ENCODE measurements at places on chromosomes 3 and 15. TPM values are rescaled to one million over a fixed set of nuclear protein-coding genes. Genes with fewer than 3 reads are reported as not detected.
A peak's percentile ranks its signal among the peaks of the same experiment; 100 is the strongest.

- H3K4me3 ChIP-seq = peak within 1 kb of the TSS; percentile 71
- peak within 1 kb of the TSS; percentile 89 for H3K27ac ChIP-seq
- peaks cover 18% of the 10 kb centered on the region for H3K27me3 ChIP-seq
- H3K4me1 ChIP-seq = peaks cover 14% of the 10 kb centered on the region
- no peaks in the 10 kb centered on the region for H3K36me3 ChIP-seq
Measured at GRCh38 chr3:146250449-146251382, at the start of gene PLSCR4. TSS of gene PLSCR4 (minus strand) at chr3:146251105. CDS start at chr3:146222071, 29,034 bp downstream.

DNA sequence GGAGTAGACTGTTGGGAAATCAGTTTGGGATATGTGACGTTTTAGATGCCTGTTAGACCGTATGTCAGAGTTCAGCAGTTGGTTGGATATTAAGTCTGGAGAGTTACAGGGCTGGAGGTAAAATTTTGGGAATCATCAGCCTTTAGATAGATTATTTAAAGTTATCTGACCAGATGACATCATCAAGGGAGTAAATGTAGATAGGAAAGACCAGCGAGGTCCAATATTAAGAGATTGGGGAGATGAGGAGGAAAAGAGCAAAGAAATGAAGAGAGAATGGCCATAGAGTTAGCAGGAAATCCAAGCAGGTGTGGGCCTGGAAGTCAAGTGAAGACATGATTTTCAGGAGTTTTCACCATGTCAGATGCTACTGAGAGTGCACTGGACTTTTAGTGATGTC, 3.1 kb downstream of the NDUFB4 start:
- DNase-seq = no peak
- no peaks in the 10 kb centered on the region for H3K27me3 ChIP-seq
- peaks cover 46% of the 10 kb centered on the region for H3K4me1 ChIP-seq
- no peak overlapping the region for H3K4me3 ChIP-seq
- peaks cover 46% of the 10 kb centered on the region for H3K36me3 ChIP-seq
- no peak overlapping the region for H3K27ac ChIP-seq

DNA sequence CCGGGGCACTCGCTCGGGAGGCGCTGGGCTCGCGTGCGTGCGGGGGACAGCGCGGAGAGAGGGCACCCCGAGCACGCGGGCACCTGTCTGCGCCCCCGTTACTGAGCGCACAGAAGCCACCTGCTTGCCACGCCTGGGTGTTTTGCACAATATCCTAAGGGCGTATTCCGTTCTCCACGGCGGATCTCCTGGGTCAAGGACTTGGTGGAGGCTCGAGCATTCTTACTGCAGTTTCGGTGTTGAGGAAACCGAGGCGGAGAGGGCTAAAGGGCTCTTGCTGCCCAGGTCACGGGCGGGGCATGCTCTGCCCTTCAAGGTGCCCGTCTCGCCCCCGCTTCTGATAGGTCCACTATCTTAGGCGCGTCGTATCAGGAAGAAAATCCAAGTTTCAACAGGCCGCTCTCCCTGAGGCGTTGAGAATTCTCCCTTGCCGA, 526 bp downstream of the GPD1L start:
- H3K4me3 ChIP-seq = peak overlapping the region; percentile 99
- no peak for DNase-seq
- H3K27me3 ChIP-seq = no peaks in the 10 kb centered on the region
- H3K4me1 ChIP-seq = peaks cover 49% of the 10 kb centered on the region
- no peaks in the 10 kb centered on the region for H3K36me3 ChIP-seq

DNA sequence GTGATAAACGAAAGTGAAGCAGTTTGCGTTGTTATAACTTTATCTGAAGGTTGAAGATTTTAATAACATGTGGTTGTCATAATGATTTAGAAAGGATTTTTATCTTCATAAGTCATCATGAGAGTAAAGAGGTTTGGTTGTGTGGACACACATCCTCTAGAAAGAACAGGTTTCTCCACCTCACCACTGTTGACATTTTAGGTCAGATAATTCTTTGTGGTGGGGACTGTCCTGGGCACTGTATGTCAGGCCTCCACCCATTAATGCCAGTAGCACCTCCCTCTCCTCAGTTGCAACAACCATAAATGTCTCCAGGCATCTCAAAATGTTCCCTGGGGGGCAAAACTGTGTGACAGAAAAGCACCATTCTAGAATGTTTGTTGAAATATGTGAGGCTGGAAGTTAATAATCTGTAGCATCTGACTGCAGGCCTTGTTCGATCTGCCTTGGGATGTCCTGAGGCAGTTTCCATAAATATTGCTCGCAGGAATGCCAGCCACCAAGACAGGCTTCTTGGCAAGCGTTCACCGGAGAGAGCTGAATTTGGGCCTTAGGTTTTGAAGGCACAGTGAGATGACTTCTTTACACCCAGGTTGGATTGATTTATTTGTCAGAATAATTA, 100.1 kb downstream of the ADAMTSL3 start:
- DNase-seq = no peak
- no peaks in the 10 kb centered on the region for H3K36me3 ChIP-seq
- no peak overlapping the region for H3K4me3 ChIP-seq

GRCh38 chr3:12115104-12115503, 43.6 kb downstream of the TIMP4 start:
- H3K27me3 ChIP-seq = peaks cover 12% of the 10 kb centered on the region
- no peaks in the 10 kb centered on the region for H3K4me1 ChIP-seq
- DNase-seq = no peak
- H3K27ac ChIP-seq = no peak overlapping the region
- H3K36me3 ChIP-seq = no peaks in the 10 kb centered on the region
- H3K4me3 ChIP-seq = no peak overlapping the region

- H3K4me1 ChIP-seq = no peaks in the 10 kb centered on the region
- DNase-seq = no peak
- H3K27me3 ChIP-seq = no peaks in the 10 kb centered on the region
- H3K27ac ChIP-seq = no peak overlapping the region
- H3K36me3 ChIP-seq = no peaks in the 10 kb centered on the region
Measured at GRCh38 chr3:169244119-169244864, 419.2 kb downstream of the MECOM start.

Gene JMJD7
- 16.4 TPM for total RNA-seq

GRCh38 chr15:47602121-47602520, 115.2 kb upstream of the SEMA6D start:
- H3K27me3 ChIP-seq = no peaks in the 10 kb centered on the region
- H3K27ac ChIP-seq = no peak overlapping the region
- no peak for DNase-seq
- no peak overlapping the region for H3K4me3 ChIP-seq
- no peaks in the 10 kb centered on the region for H3K36me3 ChIP-seq

DNA sequence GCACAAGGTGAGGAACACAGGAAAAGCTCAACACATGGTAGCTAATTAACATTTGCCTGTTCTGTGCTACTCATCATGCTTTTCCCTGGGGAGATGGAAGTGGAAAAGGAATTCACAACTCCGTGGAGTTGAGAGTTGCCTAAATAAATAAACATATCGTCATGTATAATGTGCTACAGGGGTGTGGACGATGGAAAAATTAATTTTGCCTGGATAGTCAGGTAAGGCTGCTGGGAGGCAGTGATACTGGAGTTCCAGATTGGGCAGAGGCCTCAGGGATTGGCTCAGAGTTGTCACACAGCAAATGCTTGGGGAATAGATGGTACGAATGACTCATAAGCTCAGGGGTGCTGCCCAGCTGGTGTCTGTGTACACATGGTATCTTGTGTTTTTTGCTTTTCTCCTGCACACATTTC, 3.1 kb upstream of the ABHD6 start:
- no peak overlapping the region for H3K4me3 ChIP-seq
- DNase-seq = no peak
- no peaks in the 10 kb centered on the region for H3K36me3 ChIP-seq
- H3K27ac ChIP-seq = peak overlapping the region; percentile 30
- H3K27me3 ChIP-seq = no peaks in the 10 kb centered on the region

GRCh38 chr3:43503067-43503728, 118.6 kb downstream of the ANO10 start:
- no peak for DNase-seq
- H3K27me3 ChIP-seq = no peaks in the 10 kb centered on the region
- H3K27ac ChIP-seq = no peak overlapping the region
- H3K36me3 ChIP-seq = no peaks in the 10 kb centered on the region
